ENCODE measurements at places on chromosomes 4 and X.

DNA sequence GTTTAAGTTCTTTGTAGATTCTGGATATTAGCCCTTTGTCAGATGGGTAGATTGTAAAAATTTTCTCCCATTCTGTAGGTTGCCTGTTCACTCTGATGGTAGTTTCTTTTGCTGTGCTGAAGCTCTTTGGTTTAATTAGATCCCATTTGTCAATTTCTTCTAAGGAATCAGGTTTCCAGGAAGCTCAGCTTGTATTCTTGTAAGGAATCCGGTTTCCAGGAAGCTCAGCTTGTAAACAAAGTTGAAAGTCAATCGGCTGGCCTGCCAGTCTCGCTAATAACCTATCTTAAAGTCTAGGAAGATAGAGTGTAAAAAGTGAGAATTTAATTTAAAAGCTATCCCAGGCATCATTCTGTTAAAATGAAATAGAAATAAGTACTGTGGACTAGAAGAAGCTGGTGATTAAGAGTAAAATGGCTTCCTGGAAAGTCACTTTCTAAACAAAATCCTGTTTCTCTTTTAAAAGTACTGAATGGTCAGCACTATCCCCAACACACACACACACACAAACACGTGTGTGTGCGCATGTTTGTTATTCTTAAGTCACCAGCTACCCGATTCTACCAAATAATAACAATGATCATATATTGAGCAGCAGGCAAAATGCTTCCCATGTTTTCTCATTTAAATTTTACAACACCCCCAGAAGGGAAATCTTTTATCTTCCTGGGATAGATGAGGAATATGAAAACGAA lies 171.7 kb downstream of the PAPSS1 start:
- DNase-seq, result no peak

DNA sequence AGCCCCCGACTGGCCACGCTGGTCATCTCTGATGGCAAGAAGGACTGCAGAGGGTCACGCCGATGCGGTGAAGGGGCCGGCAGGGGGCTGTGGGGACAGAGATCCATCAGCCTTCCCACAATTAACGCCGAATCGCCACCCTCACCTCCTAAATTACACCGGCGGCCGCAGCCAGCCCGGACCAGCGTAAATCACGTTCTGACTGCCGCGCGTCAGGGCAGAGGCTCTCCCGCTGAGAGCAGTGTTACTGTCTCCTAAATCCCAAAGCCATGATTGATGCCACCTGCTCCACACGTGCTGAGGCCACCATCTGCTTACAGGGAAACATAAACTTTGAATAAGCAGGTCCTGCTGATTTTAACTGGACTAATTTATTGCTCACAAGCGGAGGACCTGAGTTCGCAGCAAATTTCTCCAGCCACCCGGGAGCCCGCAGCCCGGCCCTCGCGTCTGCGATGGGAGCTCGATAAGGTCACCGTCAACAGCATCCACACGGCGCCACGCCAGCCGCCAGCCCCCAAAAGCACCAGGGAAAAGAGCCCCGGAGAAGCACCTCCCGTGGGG lies 127.3 kb upstream of the NKX1-1 start:
- no peak for DNase-seq

DNA sequence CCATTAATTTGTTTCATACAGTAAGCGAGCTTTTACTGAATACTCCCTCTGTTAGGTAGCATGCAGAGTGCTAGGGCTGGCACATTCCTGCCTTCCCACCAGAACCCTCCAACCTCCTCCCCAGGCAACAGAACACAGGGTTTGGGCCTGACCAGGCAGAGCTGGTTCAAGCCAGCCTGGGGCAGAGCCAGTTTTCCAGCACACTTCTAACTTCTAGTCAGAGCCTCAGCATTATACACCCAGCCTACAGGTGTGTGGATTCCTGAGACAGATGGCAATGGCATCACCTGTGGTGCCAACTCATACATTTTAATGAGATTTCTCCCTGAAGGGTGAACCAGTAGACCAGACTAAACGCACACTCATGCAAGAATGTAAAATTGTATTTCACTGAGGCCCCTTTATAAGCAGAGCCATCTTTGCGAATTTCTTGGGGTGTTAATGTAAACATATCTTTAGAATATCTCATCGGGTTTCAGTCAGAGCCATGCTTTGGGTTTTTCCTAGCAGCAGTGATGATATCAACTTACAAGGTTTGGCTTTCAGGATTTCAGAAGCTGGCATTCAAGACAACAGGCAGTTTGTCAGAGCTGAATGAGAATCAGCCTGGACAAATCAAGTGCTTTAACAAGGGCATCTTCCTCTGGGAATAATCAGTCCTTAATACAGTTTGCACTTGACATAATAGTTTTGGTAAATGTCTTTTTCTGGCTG lies 92.0 kb downstream of the GATB start:
- no peak for DNase-seq

DNA sequence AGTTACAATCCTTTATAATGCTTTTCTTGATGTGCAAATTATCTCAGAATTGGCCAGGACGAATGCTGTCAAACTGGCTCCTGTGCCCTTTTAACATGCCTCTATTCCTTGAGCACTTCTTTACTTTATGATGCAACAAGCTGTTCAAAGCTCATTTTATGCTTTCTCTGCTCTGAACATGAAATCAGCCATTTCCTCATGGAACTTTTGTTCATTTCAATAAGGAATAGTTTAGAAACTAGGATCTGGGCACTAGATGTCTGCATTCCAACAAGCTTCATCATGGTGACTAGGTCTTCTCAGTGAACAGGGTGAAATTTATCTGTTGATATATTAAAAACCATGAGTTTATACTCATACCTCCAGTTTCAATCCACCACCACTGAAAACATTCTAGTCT lies 87.3 kb upstream of the TEX13A start:
- no peak for DNase-seq

Measured in stimulated activated CD8-positive, alpha-beta memory T cell treated with anti-CD3 and anti-CD28 coated beads, Interleukin-7, amount 100 ng/mL, for 1 hour (primary cell).